WERI-Rb-1 (cell line): ENCODE measurements at places on chromosomes 13 and 19.
A peak's percentile ranks its signal among the peaks of the same experiment; 100 is the strongest.

GRCh38 chr13:107867701-107868661, 347.4 kb downstream of the LIG4 start:
- peak; percentile 85 for DNase-seq

GRCh38 chr19:4066682-4067395, at the start of gene ZBTB7A:
Gene ZBTB7A (minus strand): TSS chr19:4066899. CDS start chr19:4055232, 11,667 bp downstream.
- DNase-seq, result peak; percentile 87

GRCh38 chr13:48542581-48543341, 9.9 kb upstream of the RCBTB2 start:
- no peak for DNase-seq

DNA sequence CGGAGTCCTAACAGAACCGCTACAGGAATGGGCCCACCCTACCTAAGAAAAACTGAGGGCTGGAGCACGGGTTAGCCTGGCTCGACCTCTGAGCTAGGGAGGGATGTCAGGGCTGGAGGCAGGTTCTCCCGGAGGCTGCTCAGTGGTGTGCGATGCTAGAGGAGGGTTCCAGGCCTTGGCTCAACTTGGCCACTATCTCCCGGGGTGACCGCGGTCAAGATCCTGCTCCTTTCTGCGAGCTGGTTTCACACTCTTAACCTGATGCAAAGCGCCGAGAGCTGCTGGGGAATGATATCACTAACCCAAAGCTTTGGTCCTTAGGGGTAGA, 301 bp downstream of the POP4 start:
- DNase-seq, result no peak

- no peak for DNase-seq
These were observed 8.6 kb downstream of the ANO8 start for GRCh38 chr19:17325881-17326594.

DNA sequence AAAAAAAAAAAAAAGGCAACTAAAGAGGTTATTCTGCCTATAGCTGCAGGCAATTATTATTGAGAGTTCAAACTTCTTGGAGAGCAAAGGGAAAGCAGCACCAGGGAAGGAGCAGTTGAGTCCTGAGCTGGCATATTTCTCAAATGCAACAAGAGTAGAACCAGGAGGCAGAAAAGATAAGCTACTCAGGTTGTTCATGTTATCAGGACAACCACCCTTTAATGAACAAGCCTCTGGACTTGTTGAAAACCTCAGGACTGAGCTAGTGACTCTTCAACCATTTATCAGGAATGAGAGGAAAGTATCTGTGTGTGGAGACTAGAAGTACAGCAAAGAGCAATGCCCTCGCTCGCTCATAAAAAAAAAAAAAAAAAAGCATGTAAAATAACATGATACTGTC, 183.0 kb downstream of the KCTD12 start:
- no peak for DNase-seq

GRCh38 chr13:107374038-107374437, 806.1 kb upstream of the ARGLU1 start:
- no peak for DNase-seq

DNA sequence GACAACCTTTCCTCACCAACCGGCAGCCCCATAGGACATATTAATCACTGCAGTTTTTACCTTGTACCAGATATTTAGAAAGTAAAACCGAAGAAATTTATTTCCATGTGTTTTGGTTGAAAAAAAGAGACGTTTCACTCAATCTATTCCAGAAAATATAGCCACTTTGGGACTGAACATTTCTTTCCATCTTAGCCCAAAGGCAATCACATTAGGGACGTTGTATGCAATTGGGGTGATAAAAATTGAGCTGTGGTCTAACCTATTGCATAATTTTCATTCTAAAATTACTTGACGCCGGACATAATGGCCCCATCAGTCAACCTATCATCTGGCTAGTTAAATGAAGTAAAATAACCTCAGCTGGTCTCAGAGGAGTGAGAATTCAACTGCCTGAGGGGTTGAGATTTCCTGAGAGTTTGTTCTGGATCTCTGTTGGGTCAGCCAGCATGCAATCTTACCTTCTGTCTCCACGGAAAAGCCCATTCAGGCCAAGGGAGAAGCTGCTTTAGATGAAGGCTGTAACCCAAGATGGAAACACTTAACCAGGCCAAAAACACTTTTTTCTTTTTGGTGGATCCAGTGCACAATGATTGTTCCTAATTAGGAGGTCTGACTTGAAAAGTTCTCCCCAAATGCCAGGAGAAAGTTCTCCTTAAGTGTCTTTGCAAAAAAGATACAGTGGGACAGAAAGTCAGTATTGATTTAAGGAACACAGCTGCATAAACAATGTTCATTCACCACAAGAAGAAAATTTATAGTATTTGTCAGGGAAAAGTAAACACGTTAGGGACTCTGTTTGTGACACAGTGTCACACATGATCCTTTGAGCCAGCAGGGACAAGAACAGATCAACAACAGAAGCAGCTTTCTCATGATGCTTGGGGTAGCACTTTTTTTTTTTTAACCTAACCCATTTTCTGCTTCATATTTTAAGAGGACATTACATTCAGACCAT, 34.1 kb downstream of the DLEU7 start:
- DNase-seq, result no peak

GRCh38 chr19:18203408-18203862, 407 bp downstream of the RAB3A start:
- peak; percentile 42 for DNase-seq

DNA sequence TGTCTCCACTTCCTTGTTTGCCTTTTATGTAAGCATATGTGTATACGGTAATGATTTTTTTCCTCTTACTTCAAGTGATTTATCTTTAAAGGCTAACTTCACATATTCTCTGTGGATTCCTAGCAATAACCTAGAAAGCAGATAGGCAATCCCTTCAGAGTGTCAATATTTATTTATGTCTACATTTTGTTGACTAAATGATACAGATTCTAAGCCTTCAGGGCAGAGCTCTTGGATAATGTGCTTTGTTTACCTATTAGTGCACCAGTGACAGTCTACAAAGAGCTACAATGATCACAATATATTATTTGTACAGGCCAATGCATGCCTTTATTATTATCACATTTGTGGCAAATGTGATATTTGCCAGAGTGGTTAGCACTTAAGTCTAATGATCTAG, 406.2 kb downstream of the EFNB2 start:
- DNase-seq, result no peak

- DNase-seq, result no peak
These were observed 473 bp downstream of the TMIGD2 start for GRCh38 chr19:4301590-4302242.

- no peak for DNase-seq
These were observed 20.9 kb downstream of the MAP2K2 start for GRCh38 chr19:4103080-4103433.

GRCh38 chr19:32104153-32104849, 241.1 kb upstream of the ZNF507 start:
- peak; percentile 23 for DNase-seq

GRCh38 chr19:5166262-5166661, 174.3 kb downstream of the PTPRS start:
- DNase-seq, result no peak

GRCh38 chr19:29098863-29099481, 114.0 kb downstream of the UQCRFS1 start:
- no peak for DNase-seq

GRCh38 chr13:41561170-41561569, 103.8 kb downstream of the RGCC start:
- no peak for DNase-seq

DNA sequence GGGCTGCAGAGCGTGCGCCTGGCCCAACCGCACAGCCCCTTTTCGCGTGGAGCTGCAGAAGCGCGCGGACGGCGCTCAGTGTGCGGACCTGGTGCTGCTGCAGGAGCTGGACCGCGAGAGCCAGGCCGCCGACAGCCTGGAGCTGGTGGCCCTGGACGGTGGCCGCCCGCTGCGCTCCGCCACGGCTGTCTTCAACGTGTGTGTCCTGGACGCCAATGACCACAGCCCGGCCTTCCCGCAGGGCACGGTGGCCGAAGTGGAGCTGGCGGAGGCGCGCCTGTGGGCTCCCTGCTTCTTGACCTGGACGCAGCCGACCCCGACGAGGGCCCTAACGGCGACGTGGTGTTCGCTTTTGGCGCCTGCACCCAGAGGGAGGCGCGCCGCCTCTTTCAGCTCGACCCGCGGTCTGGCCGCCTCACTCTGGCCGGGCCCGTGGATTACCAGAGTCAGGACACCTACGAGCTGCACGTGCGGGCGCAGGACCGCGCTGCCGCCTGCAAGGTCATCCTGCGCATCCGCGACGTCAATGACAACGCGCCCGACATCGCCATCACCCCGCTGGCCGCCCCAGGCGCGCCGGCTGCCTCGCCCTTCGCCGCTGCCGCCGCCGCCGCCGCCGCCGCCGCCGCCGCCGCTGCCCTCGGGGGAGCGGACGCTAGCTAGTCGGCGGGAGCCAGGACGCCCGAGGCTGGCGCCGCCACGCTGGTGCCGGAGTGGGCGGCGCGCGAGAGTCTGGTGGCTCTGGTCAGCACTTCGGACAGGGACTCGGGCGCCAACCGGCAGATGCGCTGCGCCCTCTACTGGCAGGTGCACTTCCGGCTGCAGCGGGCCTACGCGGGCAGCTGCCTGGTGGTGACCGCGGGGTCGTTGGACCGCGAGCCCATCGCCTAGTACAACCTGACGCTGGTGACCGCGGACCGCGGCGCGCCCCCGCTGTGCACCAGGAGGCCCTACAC, 172.2 kb downstream of the OLFM4 start:
- no peak for DNase-seq

DNA sequence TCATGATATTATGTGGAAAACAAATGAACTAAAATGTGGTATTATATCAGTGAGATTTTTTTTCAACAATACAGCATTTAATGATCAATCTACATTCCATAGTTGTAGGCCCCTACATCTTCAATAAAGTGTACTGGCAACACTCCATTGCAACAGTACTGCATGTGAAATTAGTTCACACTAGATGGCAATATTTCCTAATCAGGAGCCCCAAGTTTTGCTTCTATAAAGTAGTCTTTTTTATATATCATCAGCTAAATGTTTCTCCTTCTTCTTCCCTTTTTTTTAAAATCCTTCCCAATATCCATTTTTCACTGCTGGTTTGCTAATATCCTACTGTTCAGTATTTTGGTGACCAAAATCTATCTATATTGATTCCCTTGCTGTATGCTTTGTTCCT, 528.3 kb upstream of the ATXN8OS start:
- DNase-seq, result no peak

- DNase-seq, result peak; percentile 51
These were observed 178.2 kb downstream of the GPC5 start for GRCh38 chr13:91576590-91576989.

DNA sequence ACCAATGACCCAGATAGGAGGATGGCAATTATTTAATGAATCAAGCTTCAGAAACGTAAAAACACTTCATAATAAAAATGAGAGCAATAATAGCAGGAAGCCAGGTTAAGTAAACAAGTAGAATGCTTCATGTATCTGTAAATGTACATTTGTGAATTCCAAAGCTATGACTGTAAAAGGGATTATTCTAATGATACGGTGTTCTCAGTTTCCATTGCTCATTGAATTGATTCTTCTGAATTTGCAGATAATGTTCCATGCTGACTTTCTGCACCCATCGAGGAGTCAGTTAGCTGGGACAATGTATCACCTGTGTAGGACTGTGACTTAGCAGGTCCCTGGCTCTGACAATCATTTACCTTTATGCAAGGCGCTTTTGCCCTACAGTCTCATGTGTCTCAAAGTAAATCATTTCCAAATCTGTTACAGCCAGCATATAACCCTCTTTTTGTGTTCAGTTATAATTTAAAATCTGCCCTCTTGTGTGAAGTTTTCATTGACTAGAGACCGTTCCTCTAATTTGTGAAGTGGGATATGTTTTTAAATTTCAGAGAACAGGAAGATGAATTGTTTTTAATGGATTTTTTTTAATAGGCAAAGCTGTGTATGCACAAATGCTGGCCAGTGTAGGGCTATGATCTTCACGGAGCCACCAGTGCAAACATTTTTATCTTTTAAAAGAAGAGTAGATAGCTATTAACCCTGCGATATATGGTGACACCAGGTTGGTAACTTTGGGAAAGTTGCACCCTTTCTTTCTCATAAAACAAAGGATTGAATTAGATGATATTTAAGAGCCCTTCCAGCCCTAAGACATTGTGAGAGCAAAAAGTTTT, 267.1 kb downstream of the KLF5 start:
- no peak for DNase-seq

- DNase-seq, result no peak
These were observed 6.2 kb downstream of the CARD8 start for GRCh38 chr19:48249502-48250014.

- no peak for DNase-seq
These were observed 418.9 kb downstream of the COG6 start for GRCh38 chr13:40074338-40074737.

GRCh38 chr13:110272227-110272626, 34.7 kb downstream of the COL4A1 start:
- DNase-seq, result no peak

DNA sequence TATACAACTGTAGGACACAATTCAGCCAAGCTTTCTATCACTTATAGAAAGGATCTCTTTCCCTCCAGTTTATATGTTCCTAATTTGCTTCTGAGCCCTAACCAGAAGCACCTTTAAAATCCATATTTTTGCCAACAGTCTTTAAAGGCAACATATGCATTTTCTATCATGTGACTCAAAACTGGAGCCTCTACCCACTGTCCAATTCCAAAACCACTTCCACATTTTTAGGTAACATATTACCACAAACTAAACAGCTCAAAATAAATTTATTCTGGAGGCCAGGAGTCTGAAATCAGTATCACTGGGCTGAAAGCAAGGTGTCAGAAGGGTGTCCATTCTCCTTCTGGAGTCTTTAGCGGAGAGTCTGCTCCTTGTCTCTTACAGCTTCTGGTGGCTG, 15.9 kb upstream of the EFNB2 start:
- DNase-seq, result no peak

DNA sequence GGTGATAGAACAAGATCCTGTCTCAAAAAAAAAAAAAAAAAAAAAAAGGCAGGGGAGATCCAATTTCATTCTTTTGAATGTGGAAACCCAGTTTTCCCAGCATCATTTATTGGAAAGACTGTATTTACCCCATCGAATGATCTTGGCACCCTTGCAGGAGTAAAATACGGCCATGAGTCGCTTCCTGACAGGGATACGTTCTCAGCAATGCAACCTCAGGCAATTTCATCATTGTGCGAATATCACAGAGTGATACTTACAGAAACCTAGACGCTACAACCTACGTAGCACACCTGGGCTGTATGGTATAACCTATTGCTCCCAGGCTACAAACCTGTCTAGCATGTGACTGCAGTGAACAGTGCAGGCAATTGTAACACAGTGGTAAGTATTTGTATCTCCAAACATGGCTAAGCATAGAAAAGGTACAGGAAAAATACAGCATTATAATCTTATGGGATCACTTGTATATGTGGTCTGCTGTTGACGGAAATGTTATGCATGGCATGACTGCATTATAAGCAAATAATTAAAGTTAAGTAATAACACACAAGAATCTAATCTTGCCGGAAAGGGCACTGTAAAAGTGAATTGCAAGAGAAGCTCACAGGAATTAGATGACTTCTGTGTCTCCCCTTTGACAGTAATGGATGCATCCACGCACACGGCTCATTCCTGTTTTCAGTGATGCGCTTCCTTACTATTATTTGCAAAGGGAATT, 24.1 kb downstream of the RFX2 start:
- DNase-seq, result no peak

GRCh38 chr13:21526707-21527540, 67.8 kb upstream of the ZDHHC20 start:
- DNase-seq, result no peak

GRCh38 chr13:43482641-43483040, 304.1 kb downstream of the ENOX1 start:
- no peak for DNase-seq
